Anterior cingulate cortex (tissue), 58 donors: ENCODE measurements at places on chromosomes 16 and 17.

GRCh38 chr17:51230306-51230705 is 29.5 kb downstream of the MBTD1 start:
- DNase-seq, result no peak

DNA sequence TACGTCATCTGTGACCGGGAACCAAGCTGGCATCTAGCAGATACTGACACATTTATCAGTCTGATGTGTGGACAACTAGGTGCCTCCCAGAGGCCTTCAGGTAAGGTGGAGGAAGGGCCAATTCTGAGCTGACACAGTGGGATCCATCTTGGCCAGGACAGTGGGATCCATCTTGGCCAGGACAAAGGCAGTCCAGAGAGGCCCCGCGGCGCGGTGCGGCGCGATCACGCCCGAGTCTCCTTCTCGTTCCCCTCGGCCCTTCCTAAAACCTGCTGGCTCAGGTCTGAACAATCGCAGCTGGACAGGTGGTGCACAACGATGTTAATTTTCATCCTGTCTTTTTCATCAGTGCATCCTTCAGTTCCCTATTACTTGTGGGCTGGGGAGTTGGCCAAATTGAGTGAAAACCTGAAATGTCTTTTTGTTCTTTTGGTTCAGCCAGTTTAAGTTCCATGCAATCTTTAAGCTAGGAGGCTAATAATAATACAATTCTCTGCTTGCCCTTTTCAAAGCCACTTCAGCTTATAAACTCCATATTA is 486 bp upstream of the WSB1 start:
- DNase-seq, result no peak

GRCh38 chr17:11300738-11301137 is 59.7 kb downstream of the SHISA6 start:
- no peak for DNase-seq

- no peak for DNase-seq
Measured at GRCh38 chr16:54316095-54316889, 29.7 kb upstream of the IRX3 start.

DNA sequence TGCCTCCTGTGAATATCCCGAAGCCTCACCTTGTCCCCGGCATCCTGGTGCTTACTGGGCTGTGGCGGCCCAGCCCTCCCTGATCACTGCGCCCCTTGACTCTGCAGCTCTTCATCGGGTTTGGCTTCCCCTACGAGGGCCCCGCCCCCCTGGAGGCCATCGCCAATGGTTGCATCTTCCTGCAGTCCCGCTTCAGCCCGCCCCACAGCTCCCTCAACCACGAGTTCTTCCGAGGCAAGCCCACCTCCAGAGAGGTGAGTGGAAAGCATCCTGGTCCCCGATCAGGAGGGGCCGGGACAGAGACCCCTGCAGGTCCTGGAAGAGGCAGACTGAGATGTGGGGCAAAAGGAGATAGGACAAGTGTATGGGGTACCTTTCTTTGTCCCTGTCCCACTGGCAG is 72.1 kb downstream of the MGAT5B start:
- DNase-seq, result no peak

DNA sequence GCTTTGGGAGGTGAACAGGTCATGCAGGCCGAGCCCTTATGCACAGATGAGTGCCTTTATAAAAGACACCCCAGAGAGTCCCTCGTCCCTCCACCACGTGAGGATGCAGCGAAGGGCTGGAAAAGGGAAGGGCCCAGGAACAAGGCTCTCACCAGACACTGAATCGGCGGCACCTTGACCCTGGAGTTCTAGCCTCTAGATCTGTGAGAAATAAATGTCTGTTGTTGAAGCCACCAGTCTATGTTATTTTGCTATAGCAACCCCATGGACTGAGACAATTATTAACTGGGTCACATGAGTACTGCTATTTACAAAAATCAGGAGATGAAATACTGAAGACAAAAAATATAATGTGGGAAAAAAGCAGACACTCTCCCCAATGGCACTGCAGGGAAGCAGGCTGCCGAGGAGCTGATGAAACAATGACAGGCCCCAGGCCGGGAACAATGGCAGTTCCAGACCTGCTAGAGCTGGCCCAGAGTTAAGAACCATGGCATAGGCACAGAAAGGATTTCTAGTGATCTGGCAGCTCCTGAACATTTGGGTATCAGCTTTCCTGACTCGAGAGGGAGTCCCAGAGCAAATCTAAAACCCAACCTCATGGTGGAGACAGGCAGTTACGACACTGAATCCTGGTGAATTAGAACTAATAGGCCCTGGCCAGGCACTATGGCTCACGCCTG is 17.8 kb upstream of the GGA2 start:
- DNase-seq, result no peak

DNA sequence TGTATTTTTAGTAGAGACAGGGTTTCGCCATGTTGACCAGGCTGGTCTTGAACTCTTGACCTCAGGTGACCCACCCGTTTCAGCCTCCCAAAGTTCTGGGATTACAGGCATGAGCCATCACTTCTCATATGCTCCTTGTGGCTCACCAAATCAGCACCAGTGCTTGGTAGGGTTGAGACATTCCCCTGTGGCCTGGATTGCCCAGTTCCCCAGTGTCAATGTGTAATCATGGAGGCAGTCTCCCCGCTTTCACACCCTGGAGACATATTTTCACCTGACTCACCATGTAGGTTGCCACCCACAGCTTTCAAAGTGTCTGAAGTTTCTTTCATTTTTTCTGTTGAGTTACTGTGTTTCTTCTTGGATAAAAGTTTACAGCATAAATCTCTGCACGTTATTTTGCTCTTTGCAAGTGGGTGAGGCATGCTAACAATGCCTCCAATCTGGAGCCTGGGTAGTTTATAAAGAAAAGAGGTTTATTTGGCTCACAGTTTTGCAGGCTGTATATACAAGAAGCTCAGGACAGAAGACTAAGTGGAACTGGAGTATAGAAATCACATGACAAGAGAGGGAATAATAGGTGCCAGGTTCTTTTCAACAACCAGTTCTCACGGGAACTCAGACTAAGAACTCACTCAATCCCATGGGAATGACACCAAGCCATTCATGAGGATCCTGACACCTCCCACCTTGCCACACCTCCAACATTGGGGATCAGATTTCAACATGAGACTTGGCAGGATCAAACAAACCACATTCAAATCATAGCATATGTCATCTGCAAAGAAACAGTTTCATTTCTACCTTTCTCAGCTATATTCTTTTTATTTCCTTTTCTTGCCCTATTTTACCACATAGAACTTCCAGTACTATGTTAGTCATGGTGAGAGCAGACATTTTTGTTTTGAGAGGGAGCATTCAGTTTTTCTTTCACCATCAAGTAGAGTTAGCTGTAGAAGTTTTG is 113.2 kb downstream of the PHKB start:
- DNase-seq, result no peak

GRCh38 chr17:69928611-69929010 is 146.4 kb upstream of the KCNJ16 start:
- no peak for DNase-seq

- DNase-seq, result no peak
Measured at GRCh38 chr16:74035816-74036215, 260.8 kb upstream of the PSMD7 start.

GRCh38 chr17:8417806-8418205 is 17.9 kb upstream of the NDEL1 start:
- no peak for DNase-seq

DNA sequence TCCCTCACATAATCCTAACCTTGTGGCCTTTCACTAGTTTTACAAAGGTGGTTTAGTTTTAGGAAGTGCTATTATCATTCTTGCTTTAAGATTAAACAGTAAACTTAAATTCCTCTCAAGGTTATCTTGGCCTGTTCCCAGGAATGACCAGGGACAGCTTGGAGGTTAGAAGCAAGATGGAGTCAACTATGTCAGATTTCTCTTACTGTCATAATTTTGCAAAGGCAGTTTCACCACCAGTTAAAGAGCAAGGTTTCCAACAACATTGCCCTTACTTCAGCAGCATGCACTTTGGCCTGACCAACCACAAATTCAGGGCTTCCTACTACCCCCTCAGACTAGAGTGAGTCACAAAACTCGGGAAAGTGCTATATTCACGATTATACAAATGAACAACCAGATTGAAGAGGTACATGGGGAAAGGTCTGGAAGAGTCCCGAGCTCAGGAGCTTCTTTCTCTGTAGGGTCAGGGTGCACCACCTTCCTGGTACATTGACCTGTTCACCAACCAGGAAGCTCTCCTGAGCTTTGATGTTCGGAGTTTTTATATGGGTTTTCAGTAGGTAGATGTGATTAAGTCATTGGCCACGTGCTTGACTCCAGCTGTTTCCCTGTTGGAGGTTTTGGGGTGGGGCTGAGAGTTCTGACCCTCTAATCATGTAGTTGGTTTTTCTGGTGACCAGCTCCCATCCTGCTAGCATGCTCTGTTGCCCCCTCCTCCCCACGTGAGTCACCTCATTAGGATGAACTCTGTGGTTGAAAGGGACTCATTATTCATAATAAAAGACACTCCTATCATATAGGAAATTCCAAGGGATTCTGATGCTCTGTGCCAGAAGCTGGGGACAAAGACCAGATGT is 19.4 kb downstream of the RHOT1 start:
- DNase-seq, result no peak

DNA sequence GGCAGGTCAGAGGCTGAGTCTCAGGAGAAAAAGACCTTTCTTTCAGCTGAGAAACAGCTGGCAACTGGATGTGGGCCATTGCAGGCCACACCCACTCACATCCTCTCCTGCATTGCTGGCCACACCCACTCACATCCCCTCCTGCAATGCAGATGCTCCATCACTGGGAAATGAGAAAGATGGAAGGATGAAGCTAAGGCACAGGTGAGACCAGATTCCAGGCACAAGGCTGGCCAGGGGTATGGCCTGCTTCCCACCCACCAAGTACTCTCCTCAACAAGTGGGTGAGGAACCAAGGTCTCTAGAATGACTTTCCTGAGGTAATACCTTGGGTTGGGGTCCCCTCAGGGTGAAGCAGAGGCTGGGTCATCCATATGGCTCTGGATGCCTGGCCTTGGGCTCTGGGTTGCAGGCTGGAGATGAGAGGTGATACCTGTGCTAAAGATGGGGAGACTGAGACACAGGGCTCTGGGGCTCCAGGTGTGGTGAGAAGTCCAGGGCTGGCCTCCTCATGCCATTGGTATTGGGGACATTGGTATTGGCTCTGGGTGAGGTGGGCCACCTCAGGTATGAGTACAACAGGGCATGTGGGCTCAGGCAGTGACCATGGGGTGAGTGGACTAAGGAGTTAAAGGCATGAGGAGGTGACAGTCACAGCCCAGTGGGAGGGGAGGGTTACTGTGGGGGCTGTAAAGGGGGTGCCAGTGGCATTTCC is 1726.8 kb downstream of the TP53TG3F start:
- no peak for DNase-seq

GRCh38 chr17:77641718-77642117 is 316.8 kb upstream of the TNRC6C start:
- DNase-seq, result no peak

DNA sequence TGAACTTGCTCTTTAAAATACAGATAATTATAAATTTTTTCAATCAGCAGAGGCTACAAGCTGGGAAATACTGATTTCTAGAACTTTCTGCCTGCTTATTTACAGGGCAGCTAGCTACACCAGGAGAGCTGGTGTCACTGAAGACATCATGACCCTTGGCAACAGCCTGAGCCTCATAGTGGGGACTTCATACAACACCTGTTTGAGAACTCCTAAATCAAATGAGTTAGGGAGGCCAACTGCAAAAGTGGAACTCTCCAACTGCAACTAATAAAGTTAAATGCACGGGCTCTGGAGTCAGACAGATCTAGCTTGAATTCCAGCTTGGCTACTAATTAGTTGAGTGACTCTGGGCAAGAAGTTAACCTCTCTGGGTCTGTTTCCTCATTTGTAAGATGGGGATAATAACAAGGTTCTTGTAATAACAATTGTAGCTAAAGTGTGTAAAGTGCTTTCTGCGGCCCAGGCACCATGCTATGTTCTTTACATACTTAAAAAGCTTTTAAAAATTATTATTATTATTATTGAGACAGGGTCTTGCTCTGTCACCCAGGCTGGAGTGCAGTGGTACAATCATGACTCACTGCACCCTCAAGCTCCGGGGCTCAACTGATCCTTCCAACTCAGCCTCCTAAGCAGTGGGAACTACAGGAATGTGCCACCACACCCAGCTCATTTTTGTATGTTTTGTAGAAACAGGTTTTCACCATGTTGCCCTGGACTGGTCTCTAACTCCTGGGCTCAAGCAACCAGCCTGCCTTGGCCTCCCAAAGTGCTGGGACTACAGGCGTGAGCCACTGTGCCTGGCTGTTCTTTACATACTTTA is 33.4 kb downstream of the VAC14 start:
- no peak for DNase-seq

GRCh38 chr16:46948548-46949166 is 24.8 kb downstream of the DNAJA2 start:
- no peak for DNase-seq

GRCh38 chr16:77322757-77323156 is 112.1 kb downstream of the ADAMTS18 start:
- no peak for DNase-seq

GRCh38 chr16:5024632-5025031 is 9.1 kb downstream of the NAGPA start:
- DNase-seq, result no peak

GRCh38 chr16:1678500-1679098 is 520 bp downstream of the JPT2 start:
- no peak for DNase-seq

DNA sequence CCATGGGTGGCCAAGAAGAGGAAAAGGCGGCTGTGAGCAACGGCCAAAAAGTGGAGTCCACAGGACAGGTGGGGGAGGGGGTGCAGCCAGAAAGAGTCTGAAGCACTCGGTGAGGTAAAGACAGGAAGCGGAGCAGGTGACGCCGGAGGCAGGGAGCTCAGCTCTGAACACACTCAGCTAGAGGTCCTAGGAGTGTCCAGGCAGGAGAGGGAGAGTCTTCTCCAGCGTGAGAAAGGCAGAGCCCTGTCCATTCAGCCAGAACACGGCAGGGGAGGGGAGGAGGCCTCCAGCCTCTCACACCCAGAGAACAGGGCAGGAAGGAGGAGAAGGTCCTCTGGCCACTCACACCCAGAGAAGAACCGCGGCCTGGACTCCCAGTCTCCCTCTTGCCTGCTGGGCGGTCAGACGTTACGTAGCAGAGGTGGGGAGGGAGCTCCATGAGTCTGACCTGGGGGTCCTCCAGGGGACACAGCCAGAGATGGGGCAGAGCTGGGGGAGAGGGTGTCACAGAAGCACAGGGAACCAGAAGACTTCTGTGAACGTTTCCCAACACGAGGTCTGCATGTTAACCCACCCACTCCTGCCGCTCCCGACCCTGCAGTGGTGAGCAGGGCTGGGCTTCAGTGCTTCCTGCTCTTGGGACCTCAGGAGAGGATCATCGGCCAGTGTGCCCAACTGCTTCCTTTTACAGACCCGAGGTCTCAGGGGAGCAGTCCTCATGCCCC is 89.2 kb downstream of the ABR start:
- no peak for DNase-seq

- DNase-seq, result no peak
Measured at GRCh38 chr17:82388223-82388921, 16.8 kb downstream of the UTS2R start.

DNA sequence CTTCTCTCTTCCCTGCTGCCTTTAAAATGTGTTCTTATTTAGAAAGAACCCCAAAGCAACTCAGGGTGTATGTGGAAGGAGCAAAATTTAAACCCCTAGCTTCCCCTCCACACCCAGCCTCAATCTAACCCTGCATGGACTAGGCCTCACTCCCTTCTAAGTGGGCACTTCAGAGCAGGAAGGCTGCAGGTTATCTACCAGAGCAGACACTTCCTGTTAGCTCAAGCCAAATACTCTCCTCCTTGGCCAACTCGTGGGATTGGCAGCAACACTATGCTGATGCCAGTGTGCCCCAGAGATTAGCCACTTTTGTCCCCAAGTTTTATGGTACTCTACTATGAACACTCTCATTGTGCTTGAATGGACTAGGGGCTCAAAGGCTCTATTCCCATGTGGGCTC is 35.6 kb downstream of the CCDC42 start:
- no peak for DNase-seq
